ENCODE measurements at places on chromosomes 6 and 20. TPM values are rescaled to one million over a fixed set of nuclear protein-coding genes. Genes with fewer than 3 reads are reported as not detected.

The TMX4 gene
- 12.3 TPM for total RNA-seq

The ASIP gene
- not detected for total RNA-seq

The XKR7 gene
- not detected for total RNA-seq

The BEND6 gene
- total RNA-seq: 6.1 TPM

The KIF25 gene
- total RNA-seq: not detected

The COL10A1 gene
- total RNA-seq: under 0.01 TPM

The CTCFL gene
- total RNA-seq: not detected
